ENCODE measurements at places on chromosomes 5 and 9.
A peak's percentile ranks its signal among the peaks of the same experiment; 100 is the strongest.

- no peak for DNase-seq
Measured at GRCh38 chr5:1909346-1909985, 26.7 kb upstream of the IRX4 start.

GRCh38 chr9:130188860-130189481 is 16.8 kb downstream of the NCS1 start:
- no peak for DNase-seq

- peak; percentile 64 for DNase-seq
Measured at GRCh38 chr9:113376634-113377567, at the start of gene HDHD3. HDHD3 (minus strand) TSS chr9:113376986; CDS start chr9:113374354, 2,632 bp downstream.

- no peak for DNase-seq
Measured at GRCh38 chr5:125275725-125276090, 529.3 kb upstream of the ZNF608 start.

All from stimulated activated CD8-positive, alpha-beta memory T cell treated with anti-CD3 and anti-CD28 coated beads, Interleukin-7, amount 100 ng/mL, for 48 hours (primary cell).